Adipocyte (in vitro differentiated cells): ENCODE measurements at places on chromosomes 7 and 10.

DNA sequence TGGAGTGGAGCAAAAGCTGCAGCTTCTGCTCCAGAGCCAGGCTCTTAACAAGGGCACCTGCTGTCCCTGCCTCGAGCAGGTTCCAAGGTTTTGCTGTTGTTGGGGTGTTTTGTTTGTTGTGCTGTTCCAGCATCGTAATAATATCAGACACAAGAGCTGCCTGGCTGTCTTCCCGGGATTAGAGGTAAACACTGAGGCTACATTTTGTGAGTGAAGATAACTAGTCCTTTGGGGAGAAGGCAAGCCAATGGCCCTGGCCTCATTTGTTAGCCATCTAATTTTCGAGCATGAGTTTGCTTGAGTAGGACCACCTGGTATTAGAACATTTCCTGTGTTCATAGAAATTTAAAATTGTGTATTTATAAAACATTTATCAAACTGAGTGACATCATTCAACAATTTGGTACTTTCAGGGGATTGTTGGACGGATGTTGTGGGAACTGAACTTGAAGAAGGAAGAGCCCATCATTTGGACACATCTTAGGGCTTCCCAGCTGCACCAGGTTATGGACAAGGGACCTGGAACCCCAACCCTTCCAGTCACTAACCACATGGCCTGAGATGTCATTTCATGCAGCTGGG, 555.0 kb downstream of the TNS3 start:
- no peak for DNase-seq

- DNase-seq: no peak
Observed at GRCh38 chr7:144534655-144535395, 131.3 kb upstream of the NOBOX start.

DNA sequence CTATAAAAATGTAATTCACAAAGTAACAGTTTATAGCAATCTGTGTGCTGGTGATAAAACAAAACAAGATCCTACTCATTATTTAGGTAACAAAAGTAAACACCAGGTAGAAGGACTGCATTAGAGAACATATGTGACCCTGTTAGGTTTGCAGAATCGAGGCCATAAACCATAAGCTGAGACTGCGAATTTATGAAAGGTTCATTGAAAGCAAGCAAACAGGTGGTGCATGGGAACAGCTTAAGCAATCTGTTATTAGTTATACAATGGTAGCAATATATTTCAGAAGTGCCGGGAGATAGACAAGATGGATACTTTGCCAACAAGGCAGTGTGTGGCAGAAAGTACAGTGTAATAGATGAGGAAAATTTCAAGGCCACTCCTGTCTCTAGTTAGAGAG, 23.5 kb upstream of the FAM133B start:
- DNase-seq: no peak

GRCh38 chr7:5387711-5388245, 35.9 kb downstream of the TNRC18 start:
- DNase-seq: no peak

GRCh38 chr10:103818105-103818504, 37.3 kb downstream of the SH3PXD2A start:
- DNase-seq: no peak

DNA sequence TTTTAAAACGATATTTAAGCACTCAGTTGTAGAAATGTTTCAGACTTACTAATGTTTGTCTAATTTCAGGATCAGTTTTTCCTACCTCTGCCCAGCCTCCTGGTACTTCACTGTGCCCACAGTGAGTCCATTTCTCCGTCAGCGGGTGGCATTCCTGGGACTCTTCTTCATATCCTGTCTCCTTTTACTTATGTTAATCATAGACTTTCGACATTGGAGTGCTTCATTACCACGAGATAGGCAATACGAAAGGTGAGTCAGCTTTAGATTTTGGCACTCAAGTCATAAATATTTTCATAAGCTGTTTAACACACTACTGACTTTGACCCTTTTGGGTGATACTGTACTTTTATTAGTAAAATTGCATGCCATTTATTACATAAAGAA, 2.1 kb downstream of the ENTPD7 start:
- DNase-seq: peak; percentile 80

GRCh38 chr7:51067258-51067657, 249.4 kb downstream of the COBL start:
- no peak for DNase-seq

- no peak for DNase-seq
Observed at GRCh38 chr7:50307368-50308032, 3.0 kb downstream of the IKZF1 start.

DNA sequence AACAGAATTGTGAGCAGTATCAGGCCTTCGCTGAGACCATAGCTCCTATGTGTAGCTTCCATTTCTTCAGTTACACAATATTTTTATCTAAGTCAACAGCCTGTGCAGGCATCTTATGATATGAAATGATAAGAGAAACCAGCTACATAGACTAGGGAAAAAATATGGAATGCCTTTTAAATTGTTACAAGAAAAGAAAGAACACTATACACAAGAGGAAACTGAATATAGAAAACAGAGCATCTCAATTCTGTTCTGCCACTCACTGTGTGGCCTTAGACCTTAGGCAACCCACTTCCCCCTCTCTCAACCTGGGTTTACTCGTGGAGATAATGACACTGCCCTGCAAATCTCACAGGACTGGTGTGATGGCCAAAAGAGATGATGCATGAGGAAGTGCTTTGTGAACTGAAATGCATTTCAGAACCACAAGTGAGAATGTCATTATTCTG, 132.9 kb downstream of the LRRN3 start:
- DNase-seq: no peak

DNA sequence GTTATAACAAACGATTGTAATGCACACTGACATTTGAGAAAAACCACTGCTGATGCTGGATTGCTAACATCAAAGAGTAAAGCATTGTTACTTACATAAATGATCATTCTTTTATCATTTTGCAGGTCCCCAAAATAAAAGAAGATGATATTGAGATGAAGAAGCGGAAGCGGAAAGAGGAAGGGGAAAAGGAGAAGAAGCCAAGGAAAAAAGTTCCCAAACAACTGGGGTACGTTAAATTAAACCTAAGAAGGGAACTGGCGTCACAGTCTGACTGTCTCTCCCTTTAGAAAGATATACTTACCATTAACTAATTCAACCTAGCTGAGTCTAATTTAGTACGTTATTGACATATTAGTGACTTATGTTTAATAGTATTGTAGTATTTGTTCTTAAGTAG, 28.1 kb downstream of the UBN2 start:
- no peak for DNase-seq

GRCh38 chr7:148056406-148056805, 534.2 kb upstream of the C7orf33 start:
- DNase-seq: no peak

DNA sequence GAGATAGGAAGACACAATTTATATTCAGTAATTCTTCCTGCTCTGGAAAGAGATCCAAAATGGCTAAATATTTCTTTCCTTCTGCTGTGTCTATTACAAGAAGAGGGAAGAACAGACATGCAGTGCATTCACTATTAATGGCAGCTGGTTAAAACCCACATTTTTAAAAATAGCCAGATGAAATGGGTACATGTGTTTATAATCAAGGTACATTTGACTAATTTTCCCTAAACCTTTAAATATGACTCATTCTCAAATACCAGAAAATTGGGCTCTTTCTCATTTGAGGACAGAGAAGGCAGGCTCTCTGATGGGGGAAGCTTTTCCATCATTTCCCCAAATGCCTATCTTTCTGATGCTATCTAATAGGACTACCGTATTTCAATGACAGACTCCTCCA, 215.7 kb upstream of the HABP2 start:
- peak; percentile 49 for DNase-seq

GRCh38 chr10:23343591-23344240, 881 bp downstream of the C10orf67 start:
- peak; percentile 45 for DNase-seq

- DNase-seq: no peak
Observed at GRCh38 chr7:21361413-21362125, 66.3 kb upstream of the SP4 start.

DNA sequence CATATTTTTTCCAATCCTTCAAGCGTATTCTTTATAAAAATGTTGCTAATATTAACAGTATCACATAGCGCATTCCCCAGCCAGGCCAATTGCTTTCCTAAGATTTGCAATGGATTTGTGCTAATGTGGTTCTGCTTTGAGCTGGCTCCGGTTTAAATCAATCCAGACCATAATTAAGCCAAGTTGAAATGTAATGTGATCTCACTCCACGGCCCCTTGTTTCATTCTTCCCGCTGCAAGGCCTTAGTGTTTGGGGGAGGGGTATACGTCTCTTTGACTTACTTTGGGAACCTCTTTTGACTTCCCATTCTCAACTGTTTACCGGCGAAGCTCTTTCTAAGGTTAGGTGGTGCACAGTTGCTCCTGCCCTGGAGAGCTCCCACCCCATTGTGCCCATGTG, 86.4 kb downstream of the PRPF18 start:
- DNase-seq: no peak

DNA sequence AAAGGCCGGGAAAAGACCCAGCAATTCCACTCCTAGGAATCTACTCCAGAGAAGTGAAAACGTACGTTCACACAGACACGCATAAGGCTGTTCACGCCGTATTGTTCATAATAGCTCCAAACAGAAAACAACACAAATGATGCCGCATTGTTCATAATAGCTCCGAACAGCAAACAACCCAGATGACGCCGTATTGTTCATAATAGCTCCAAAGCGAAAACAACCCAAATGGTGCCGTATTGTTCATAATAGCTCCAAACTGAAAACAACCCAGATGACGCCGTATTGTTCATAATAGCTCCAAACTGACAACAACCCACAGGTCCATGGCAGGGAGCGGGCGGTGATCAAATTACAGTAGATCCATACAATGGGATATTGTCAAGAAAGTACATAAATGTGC, 85.2 kb upstream of the DNAAF5 start:
- DNase-seq: no peak

DNA sequence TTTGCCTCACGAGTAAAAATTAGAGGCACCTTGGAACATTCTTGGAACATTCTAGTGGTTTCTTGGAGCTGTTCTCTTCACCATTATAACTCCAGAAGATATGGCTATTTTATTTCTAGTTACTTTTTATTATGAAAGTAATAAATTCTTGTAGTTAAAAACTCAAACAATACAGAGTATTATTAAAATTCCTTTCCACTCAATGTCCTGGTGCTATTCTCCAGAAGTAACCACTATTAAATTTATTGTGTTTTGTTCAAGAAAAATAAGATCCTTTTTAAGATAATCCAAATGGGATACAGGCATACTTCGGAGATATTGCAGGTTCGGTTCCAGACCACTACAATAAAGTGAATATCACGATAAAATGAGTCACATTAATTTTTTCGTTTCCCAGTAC, 68.6 kb downstream of the NOC3L start:
- no peak for DNase-seq

GRCh38 chr10:103556383-103557007, 63.0 kb downstream of the NEURL1 start:
- no peak for DNase-seq

- no peak for DNase-seq
Observed at GRCh38 chr10:13308096-13308495, 8.2 kb upstream of the PHYH start.

- DNase-seq: no peak
Observed at GRCh38 chr7:70569335-70569819, 562.6 kb upstream of the GALNT17 start.

GRCh38 chr7:22992874-22993840, 20.8 kb downstream of the HYCC1 start:
- DNase-seq: no peak

DNA sequence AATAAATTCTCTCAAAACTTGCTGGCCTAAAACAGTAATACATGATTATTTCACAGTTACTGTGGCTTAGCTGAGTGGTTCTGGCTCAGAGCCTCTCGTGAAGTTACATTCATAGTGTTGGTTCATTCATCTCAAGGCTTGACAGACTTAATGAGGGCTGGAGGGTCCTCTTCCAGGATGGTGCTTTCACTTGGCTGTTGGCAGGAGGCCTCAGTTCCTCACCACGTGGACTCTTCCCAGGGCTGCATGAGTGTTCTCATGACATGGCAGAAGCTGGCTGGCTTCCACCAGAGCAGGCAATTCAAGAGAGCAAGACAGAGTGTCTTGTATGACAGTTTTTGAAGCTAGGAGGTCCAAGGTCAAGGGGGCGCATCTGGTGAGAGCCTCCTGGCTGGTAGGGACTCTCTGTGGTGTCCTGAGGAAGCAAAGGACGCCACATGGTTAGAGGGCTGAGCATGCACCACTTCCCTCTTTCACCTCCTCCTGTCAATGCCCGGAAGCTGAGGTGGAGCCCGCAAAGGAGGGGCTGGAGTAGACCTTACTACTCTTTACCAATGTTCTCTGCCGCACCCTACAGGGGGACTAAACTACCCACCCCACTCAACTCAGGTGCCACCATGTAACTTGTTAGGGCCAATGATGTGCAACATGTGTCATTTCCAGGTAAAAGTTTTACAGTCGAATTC, 58.2 kb upstream of the YAE1 start:
- no peak for DNase-seq

DNA sequence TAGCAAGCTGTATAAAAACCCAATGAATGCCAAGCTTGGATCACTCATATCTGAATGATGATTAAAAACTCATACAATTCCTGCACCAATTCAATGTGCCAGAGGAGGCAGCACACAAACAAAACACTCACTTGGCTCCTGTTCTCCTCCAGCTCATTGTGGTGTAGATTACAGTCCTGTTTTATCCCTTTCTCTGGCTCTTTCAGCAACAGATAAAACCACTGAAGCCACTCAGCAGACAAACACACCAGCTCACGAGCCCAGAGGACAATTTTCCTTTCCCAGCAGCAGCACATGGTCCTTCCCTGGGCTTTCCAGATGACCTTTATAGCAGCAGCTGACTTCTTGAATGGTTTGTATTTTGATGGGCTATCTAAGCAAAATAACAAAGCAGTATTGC, 107.3 kb upstream of the STARD3NL start:
- DNase-seq: peak; percentile 44

DNA sequence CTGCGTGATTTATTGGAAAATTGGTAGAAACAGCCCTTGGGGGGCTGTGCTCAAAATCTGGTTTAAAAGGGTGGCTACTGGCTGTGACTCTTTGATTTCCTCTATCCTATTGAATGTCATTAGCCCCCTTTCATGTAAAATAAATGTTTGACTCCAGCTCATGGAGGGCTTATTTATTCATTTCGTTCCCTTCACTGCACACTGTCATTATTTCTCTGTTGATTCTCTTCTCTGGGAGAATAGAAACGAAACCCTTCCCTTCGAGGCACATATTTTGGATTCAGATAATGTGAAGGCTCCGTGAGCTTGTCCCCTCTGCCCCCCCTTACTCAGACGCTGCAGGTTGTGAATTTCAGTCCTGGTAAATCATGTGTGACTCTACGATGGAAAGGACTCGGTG, 203.9 kb upstream of the GPR26 start:
- no peak for DNase-seq
